Stimulated activated CD4-positive, alpha-beta T cell treated with anti-CD3 and anti-CD28 coated beads, Interleukin-2, amount 100 ng/mL, for 24 hours (primary cell): ENCODE measurements at places on chromosomes 3 and 15.

DNA sequence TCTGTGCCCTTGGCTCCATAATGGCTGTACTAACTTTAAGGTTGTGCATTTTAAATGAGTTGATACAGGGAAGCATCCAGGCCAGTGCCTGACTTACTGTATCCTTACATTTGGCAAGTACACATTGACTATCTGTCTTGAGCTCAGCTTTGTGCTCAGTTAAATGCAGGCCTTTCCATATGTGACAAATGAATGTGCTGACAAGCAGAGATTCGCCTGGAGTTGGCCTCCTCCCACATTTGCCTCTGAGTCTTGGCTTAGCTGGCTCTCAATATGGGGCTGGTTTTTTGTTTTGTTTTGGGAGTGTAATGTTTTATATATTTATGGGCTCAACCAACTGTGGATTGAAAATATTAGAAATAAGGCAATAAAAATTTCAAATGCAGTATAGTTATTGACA, 29.7 kb downstream of the TRIM71 start:
- no peak for DNase-seq

DNA sequence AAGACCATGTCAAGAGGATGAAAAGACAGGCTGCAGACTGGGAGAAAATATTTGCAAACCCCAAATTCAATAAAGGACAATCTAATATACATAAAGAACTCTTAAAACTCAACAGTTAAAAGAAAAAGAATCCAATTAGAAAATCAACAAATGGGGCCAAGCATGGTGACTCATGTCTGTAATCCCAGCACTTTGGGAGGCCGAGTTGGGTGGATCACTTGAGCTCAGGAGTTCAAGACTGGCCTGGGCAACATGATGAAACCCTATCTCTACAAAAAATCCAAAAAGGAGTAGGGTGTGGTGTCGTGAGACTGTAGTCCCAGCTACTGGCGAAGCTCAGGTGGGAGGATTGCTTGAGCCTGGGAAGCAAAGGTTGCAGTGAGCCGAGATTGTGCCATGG, 57.6 kb downstream of the ANP32A start:
- no peak for DNase-seq

- no peak for DNase-seq
These were observed 479.9 kb downstream of the MAGI1 start for GRCh38 chr3:65558826-65559225.

DNA sequence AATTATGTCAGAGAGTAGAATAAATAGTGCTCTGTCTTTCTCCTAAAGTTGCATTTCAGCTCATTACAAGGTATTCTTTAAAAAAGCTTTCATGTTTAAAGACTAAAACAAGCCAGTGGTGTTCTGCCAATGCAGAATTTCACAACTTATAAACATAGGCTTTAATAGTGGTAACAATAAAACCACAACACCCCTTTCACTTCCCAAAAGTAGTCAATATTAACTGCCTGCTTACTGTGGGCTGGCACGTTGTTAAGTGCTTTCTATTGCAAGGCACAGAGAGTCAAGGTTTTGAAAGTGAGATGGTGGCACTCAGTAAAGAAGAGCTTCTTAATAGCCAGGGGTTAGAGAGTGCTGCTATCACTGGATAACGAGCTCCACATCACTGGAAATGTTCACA, 8.4 kb upstream of the RTP1 start:
- DNase-seq: no peak

- no peak for DNase-seq
These were observed 44.7 kb downstream of the SGO1 start for GRCh38 chr3:20141316-20141715.

DNA sequence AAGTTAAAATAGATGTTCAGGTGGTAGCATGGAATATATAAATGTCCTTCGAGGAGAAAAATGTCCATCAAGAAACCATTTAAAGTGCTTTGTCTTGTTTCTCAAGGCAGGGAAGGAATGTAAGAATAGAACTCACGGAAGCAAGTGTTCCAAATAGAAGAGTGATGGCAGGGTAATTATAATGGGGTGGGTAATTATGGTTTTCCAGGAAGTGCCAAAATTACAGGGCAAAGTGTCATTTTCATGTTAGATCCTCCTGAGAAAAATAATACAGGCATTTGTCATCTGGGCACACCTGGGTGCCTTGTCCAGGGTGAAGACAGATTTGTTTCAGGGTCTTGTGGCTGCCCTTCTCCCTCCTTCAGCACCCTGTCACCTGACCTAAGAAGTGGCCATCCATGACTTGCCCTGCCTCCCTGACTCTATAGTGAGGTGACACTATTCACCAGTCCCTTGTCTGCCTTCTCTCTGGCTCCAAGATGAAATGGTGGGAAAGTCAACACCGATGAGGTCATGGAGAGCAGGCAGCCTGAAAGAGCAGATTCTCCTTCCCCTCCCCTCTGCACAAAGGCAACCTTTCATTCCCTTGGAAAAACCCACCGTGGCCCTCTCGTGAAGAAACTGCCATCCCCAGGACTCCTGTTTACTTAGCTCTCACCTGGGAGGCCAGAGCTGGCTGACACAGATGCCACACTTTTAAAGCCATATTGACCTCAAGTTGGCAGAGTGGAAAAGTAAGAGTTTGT, 45.1 kb upstream of the AMOTL2 start:
- no peak for DNase-seq

DNA sequence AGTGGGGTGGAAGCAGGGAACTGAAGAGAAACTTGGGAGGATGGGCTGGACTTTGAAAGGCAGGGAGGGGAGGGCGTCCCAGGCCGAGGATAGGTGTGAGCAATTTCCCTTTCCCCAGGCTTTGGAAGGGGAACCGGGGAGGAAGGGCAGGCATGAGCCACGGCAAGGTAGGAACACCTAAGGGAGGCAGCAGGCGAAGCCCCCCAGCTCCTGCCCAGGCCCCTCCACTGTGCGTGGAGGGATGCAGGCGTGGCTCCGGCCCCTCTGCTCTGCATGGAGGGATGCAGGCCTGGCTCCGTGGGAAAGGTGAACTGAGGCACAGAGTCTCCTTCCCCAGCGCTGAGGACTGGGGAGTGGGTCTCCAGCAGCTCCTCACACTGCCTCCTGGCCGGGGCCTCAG, 236.4 kb downstream of the XXYLT1 start:
- DNase-seq: no peak

DNA sequence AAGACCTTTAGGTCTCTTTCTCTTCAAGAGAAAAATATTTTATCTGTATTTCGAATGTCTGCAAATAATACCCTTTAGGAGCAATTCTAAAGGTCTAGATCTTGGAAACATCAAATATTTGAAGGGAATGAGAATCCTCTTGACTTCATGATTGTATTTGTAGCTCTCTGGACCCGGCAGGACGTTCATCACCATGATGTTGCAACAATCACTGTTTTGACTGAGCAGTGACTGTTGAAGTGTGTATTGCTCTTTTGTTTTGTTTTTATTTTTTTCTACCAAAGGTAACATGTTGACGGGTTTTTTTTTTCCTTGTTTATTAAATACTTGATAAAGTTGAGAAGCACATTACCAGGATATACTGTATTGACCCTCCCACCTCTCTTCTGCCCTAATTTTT, 55.3 kb upstream of the CCR4 start:
- DNase-seq: no peak

GRCh38 chr3:172776049-172776717, 25.7 kb downstream of the ECT2 start:
- no peak for DNase-seq

GRCh38 chr3:64502284-64502683, 185.5 kb downstream of the ADAMTS9 start:
- DNase-seq: no peak

DNA sequence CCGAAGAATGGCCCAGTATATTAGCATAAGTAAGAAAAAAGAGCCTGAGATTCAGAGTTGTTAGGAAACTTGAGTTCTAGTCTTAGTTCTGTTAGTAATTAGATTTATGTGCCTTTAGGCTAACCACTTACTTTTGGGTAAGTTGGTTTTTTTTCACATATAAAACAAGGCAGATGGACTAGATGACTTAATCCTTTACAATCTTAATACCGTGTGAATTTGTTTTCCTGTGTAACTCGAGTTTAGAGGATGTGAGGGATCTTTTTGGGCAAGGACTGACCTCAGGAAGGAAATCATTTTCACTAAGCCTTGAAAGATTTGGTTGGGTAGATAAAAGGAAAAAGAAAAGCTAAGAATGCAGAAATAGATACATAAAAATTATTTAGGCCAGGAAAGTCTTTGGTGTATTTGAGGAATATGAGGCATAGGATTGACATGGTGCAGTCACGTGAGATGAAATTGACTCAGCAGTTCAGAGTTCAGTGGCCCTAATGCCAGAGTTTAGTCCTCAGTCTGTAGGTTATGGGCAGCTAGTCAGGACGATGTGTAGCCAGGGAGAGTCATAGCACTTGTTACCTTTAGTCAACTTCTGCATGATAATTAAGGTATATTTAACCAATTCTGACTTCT, 34.6 kb downstream of the PAK2 start:
- DNase-seq: no peak

GRCh38 chr15:71364117-71364584, 248.9 kb downstream of the THSD4 start:
- DNase-seq: no peak

DNA sequence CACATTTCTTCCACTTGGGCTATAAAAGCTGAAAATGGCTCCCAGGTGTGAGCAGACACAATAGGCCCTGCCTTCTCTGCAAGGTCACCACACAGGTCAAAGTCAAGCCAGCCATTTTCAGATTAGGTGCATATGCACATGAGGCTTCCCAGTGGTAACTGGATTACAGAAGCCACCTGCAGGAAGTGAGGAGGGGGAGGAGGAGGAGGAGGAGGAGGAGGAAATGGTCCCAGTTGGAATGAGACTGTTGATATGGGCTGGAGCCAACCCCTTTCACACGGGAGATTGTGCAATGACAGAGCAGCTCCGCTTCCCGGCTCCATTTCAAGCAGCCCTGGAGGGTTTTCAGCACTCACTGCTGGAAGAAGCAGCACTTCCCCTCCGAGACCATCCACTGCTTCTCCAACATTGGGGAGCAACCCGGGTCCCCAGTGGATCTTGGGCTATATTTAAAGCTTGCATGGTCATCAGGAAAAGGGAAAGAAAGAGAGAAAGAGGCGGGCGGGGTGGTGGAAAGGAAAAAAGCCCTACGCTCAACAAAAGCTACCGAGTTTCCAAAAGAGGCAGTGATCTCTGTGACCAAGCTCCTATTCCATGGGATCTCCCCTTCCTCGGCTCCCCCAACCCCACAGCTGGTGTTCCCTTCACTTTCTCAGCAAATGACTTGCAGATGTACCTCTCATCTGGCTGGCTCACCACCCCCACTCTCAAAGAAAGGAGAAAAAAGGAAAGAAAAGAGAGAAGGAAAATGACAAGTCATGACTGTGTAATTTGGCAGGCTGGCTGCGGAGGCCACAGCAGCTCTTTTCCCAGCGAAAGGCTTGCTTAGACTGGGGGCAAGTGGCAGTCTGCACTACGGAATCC, 58.3 kb downstream of the LRIG1 start:
- DNase-seq: no peak

DNA sequence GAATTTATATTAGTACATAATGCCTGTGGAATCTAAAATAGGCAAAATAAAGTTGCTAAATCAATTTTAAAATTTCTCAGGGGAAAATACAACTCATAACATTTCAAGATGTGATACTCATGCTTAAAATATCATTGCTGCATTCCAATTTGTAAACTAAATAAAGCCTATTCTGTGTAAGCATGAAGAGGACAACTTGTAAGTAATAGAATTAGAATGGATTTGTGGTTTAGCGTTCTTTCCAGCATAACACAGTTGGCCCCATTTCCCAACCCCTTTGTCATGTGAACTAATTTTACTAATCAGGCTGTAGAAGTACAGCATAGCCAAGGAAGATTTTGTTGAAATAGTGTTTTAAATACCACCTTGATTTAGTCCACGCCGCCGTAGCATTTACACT, 437.2 kb downstream of the SI start:
- DNase-seq: no peak

- no peak for DNase-seq
These were observed 50.2 kb downstream of the SAMMSON start for GRCh38 chr3:70049761-70050160.

- no peak for DNase-seq
These were observed 24.3 kb upstream of the PTX3 start for GRCh38 chr3:157412323-157412855.

DNA sequence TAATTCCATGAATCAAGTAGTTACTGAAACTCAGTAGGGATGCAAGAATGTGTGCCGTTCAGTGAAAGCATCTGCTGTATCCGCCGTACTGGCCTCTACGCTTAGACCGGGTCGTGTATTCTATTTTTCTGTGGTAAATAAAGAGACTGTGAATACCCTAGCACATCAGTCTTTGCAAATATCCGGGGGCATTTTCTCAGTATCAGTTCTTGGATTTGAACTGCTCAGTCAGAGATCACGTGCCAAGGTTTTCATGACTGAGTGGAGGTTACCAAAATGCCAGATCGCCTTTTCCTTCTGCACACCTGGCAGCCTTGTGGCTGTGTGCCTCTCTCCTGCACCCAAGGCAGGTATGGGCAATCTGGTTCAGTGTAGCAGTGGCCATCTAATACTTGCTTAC, 377.0 kb downstream of the OCA2 start:
- no peak for DNase-seq

GRCh38 chr15:68935400-68935937, 5.1 kb downstream of the SPESP1 start:
- no peak for DNase-seq

GRCh38 chr3:6417174-6417573, 443.7 kb upstream of the GRM7 start:
- DNase-seq: no peak

DNA sequence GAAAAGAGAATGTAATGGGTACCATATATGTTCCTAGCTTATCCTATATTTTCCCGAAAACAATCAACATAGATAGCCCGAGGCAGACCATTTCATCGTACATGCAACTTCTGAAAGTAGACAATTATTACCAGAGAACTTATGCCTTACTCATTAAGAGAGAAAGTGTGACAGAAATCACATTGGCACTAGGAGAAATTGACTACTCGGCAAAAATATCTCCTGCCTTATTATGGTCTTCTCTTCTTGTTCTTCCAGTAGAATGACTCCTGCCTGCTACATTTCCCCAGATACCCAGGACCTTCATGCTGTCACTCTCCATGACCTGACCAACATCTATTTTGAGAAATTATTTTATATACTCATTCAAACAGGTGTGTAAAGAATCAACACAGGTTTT, 1015.7 kb downstream of the TUSC7 start:
- DNase-seq: no peak

GRCh38 chr3:40310705-40311104, 1.2 kb downstream of the EIF1B start:
- no peak for DNase-seq

- no peak for DNase-seq
These were observed 2.6 kb upstream of the NEO1 start for GRCh38 chr15:73049564-73050215.

DNA sequence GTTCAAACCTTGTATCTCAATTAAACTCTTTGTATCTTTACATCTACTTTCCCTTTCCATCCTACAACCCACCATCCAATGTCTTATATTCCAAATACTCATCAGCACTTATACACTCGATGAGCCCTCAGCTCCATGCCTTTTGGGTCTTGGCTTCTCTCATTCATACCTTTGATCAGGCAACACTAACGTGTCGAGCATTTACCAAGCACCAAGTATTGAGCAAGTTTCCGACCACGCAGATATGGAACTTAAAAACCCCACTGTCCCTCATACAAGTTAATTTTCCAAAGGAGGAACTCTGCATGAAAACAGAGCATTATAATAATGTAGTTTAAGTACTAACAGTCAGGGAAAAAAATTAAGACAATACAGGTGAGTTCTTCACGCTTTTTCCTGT, 102.8 kb downstream of the IL1RAP start:
- peak; percentile 4 for DNase-seq

- no peak for DNase-seq
These were observed 61.6 kb upstream of the ETV5 start for GRCh38 chr3:186170516-186170915.
